CD4-positive, alpha-beta T cell treated with Interleukin-21 for 1 hour (primary cell): ENCODE measurements at places on chromosomes 3 and 15.

GRCh38 chr3:190281308-190282051 is 40.8 kb downstream of the CLDN1 start:
- DNase-seq: no peak

DNA sequence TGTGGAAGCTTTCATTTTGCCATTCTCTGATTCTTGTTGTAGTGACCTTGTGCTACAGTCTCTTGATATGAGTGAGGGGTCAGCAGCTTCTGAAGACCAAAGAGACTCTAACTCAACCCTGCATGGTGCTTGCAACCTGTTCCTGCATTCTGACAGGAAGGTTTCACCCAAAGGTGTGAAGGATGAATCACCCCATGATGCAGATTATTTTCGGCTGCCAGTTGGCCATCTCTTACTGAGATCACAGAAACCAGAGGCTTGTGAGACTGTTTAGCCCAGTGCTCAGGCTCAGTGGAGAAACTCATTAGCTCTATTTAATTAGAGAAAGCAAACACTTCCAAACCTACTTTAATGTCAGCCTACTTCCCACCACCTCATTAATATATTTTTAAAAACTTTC is 29.2 kb upstream of the TPRG1 start:
- DNase-seq: peak; percentile 59

- DNase-seq: no peak
These were observed 97.5 kb downstream of the HERC1 start for GRCh38 chr15:63736287-63736686.

DNA sequence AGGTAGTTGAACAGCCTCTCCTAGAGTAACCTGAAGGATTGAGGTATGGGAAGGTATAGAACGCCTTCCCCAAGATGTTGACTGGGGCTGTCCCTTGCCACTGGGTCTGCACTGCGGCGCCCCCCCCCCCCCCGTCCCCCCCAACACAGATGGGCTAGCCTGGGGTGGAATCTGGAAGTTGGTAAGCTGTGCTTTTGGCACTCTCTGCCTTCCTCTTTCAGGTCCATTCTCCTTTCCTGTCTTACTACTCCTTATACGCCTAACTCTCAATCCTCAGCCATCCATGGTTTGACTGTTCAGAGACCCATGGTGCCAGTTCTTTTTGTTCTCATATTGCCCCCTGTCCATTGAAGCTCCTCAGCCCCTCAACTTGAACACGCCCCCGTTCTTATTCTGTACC is 42.8 kb downstream of the MAP2K1 start:
- DNase-seq: no peak
